Thymus (tissue), 14 donors: ENCODE measurements at places on chromosomes 3 and 15. TPM values are rescaled to one million over a fixed set of nuclear protein-coding genes. Genes with fewer than 3 reads are reported as not detected.

Gene RETNLB
- total RNA-seq: not detected

Gene ERC2
- total RNA-seq: 0.28 TPM

Gene CASR
- 0.09 TPM for total RNA-seq

Gene TRH
- 0.52 TPM for total RNA-seq

- no peaks in the 10 kb centered on the region for H3K36me3 ChIP-seq
- no peaks in the 10 kb centered on the region for H3K27me3 ChIP-seq
- no peaks in the 10 kb centered on the region for H3K4me1 ChIP-seq
These were observed 98.9 kb upstream of the TLE3 start for GRCh38 chr15:70196372-70197316.

Gene PLA2G4F
- 2.1 TPM for total RNA-seq

Gene PLXNA1
- 7.6 TPM for total RNA-seq

- peaks cover 8% of the 10 kb centered on the region for H3K4me1 ChIP-seq
- no peaks in the 10 kb centered on the region for H3K36me3 ChIP-seq
- DNase-seq: no peak
- no peaks in the 10 kb centered on the region for H3K27me3 ChIP-seq
- peak overlapping the region; percentile 43 for H3K27ac ChIP-seq
These were observed 74.6 kb downstream of the ITGB5 start for GRCh38 chr3:124812291-124813265.

DNA sequence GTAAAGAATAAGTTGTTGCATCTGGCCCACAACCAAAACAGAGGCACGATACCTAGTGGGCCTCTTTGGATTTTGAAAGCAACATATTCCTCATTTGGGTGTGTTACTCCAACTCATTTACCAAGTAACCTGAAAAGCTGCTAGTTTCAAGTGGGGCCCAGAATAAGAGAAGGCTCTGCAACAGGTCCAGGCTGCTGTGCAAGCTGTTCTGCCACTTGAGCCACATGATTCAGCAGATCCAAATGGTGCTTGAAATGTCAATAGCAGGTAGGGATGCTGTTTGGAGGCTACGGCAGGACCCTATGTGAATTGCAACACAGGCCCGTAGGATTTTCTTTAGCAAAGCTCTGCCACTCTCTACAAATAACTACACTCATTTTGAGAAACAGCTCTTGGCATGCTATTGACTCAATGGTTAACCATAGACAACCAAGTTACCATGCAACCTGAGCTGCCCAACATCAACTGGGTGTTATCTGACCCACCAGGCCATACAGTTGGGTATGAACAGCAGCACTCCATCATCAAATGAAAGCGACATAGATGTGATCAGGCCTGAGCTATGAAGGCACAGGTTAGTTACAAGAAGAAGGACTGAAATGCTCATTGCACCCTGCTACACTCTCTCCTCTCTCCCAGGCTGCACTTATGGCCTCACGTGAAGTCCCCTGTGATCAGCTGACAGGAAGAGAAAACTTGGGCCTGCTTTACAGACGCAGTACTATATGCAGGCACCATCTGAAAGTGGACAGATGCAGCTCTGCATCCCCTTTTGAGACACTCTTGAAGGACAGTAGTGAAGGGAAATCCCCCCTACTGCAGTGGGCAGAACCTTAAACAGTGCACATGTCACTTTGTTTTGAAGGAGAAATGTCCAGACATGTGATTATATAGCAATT lies 9.5 kb upstream of the MCF2L2 start:
- no peak overlapping the region for H3K4me3 ChIP-seq
- no peak for DNase-seq
- H3K4me1 ChIP-seq: no peaks in the 10 kb centered on the region
